ENCODE measurements at places on chromosomes 7 and 10.

DNA sequence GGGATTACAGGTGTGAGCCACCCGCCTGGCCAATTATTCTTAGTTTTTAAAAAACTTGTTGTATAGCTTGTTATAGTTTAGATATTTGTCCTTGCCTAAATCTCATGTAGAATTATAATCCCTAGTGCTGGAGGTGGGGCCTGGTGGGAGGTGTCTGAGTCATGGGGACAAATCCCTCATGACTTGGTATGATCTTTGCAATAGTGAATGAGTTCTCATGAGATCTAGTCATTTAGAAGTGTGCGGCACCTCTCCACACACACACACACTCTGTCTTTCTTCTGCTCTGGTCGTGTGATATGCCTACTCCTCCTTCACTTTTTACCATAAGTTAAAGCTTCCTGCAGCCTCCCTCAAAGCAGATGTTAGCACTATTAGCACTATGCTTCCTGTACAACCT, 37.2 kb downstream of the FAM149B1 start:
- DNase-seq = no peak

DNA sequence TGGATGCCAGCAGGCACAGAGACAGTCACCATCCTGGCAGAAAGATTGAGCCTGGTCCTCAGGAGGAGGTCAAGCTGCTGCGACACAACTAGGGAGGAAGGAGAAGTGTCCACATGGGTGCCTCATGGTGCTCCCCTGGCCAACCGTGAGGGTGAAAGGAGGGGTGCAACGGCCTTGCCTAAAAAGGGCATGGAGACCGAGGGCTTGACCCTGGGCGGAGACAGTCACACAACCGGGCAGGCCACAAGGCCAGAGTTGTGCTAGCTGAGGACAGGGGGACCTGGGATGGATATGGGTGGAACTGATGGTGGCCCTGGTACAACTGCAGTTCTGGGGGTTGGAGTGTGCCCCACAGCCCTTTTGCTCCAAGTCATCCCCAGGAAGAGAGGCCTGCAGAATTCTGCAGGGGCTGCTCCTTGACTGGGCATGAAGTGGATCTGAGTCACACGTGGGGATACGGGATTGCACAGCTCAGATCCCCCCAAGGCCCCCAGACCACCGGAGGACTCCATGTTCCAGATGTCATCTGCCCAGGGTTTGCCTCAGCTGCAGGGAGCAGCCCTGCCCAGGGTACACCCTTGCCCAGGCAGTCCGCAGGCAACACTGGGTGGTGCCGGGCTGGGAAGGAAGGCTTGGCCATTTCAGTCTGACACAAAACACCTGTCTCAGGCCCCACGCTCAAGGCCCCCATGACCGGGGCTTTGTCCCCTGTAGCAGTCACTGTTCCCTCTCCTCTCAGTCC, 602.3 kb upstream of the MGMT start:
- DNase-seq = no peak

DNA sequence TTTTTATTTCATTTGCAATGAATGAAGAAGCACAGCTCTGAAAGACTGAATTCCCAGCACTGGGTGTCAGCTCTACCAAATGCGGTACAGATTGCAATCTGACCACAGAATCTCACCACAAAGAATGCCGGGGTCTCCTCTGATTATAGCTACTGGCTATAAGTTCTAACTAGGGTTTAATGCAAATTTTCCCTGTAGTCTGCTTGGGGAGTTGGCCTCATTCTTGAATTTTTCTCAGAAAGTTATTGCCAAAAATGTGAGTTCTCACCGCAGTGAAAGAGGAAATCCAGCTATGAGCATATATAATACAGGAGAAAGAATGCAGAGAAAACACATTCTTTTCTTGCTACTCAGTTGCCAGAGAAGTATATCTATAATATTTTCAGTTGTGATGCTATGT, 1255.7 kb upstream of the LRRTM3 start:
- no peak for DNase-seq

DNA sequence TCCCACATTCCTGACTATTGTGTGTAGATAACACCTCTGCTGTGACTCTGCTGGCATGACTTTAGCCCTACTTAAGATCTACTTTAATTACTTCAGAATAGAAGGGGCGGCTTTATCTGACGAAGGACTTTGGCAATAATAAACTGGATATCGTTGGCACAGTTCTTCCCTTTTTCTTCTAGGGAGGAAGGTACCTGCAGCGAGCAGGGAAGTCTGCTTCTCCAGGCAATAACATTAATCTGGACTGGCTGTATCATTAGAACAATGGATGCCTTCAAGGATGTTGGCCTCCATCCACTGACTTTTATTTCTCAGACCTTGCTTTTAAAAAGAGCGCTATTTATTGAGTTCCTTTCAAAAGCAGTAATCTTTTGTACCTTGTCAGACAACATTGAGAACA, 172.6 kb upstream of the THSD7A start:
- DNase-seq = no peak

All from NCI-H524 treated with DMSO at 0.1 percent for 48 hours (cell line).